ENCODE measurements at places on chromosomes 16 and 17.
A peak's percentile ranks its signal among the peaks of the same experiment; 100 is the strongest.

DNA sequence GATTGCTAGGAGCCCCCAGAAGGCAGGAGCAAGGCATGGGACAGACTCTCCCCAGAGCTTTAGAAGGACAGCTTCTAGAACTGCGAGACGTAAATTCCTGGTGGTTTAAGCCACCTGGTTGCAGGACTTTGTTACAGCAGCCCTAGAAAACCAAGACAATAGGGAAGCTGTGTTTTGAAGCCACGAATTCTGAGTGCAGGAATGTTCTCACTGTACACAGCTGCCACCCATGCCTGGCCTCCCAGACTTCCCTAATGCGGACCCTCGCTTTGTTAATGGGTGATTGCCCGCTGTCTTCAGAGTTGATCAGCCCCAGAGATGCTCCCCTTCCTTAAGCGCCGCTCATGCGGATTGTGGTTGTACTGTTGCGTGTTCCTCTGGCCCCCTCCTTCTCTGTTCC, 177.1 kb downstream of the MSI2 start:
- DNase-seq: no peak

- DNase-seq: no peak
These were observed 206.9 kb downstream of the WWOX start for GRCh38 chr16:78306361-78306760.

- no peak for DNase-seq
These were observed 21.4 kb upstream of the NPTX1 start for GRCh38 chr17:80497726-80498241.

GRCh38 chr16:1093284-1094123, 2.5 kb downstream of the C1QTNF8 start:
- DNase-seq: no peak

- DNase-seq: no peak
These were observed 486.7 kb upstream of the SALL1 start for GRCh38 chr16:51637770-51638094.

- no peak for DNase-seq
These were observed 2.0 kb downstream of the NPTX1 start for GRCh38 chr17:80474231-80474960.

- DNase-seq: no peak
These were observed 379.6 kb upstream of the PSMD7 start for GRCh38 chr16:73916829-73917594.

- no peak for DNase-seq
These were observed 62.9 kb upstream of the AMZ2 start for GRCh38 chr17:68184816-68185436.

DNA sequence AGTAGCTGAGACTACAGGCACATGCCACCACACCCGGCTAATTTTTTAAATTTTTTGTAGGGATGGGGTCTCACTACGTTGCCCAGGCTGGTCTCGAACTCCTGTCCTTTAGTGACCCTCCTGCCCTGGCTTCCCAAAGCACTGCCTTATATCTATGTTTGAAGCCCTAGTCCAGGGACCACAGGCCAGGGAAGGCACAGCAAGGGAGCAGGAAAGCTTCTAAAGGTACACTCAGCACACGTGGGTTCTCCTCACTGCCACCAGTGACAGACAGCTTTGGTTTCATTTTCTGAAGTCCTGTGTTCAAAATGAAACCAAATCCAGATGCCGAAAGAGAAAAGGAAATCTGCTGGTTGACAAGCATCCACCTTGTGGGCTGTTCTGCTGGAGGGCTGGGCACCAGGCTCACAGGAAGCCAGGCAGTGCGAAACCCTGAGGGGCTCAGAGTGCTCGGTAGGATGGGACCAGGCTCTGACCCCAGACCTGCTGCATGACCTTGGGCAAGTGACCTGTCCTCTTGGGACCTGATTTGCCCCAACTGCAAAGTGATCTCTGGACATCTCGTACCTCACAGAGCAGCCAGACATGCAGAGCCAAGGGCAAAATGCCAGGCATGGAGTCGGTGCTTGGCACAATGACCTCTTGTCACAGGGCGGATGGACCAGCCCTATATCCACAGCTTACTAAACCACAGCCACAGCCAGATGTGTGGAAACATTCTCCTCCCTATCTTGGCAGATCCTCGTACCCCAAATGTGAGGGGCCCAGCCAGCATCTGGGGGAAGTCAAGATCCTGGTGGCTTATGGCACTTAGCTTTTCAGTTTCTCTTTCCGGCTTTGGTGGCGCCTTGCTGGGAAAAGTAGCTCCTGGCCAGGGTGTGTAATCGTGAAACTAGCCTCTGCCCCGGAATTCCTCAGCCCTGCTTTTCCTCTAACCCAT, 2.8 kb upstream of the SOCS1 start:
- no peak for DNase-seq

- no peak for DNase-seq
These were observed 954.5 kb upstream of the SOX9 start for GRCh38 chr17:71166311-71166710.

DNA sequence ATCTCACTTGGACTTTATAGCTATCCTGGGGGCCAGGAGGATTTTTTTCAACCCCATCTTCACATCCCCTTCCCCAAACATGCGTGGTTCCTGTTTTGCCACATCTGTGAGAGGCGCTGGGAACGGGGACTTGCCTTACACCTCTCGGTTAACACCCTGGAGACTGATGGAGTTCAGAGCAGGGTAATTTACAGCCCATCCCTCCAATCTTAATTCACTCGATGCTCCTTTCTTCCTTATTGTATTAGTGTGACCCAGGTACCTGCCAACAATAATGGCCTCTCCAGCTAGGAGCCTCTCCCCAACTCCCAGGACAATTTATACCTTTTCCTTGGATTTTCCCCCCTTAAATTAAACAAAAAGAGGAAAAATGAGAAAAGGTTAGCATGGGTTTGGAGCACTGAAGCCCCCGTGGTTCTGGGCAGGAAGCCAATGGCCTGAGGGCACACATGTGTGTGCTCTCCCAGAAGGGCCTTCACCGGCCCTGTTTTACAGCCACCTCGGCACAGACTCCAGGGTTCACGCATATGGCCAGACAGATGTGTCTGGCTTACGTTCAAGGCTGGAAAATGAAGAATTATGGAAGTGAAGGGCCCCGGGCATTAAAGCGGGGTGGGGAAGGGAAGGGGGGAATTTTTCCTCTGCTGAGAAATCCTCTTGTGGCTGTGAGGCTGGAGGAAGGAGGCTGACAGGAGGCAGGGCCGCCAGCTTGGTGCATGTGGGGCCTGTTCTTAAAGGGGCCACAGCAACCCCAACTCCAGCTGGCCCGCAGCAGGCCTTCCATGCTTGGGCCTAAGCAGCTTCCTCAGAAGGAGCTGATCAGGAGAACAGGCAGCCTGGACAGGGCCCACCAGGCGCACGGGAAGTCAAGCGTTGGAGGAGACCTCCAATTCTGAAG, 21.4 kb downstream of the HIC1 start:
- no peak for DNase-seq

DNA sequence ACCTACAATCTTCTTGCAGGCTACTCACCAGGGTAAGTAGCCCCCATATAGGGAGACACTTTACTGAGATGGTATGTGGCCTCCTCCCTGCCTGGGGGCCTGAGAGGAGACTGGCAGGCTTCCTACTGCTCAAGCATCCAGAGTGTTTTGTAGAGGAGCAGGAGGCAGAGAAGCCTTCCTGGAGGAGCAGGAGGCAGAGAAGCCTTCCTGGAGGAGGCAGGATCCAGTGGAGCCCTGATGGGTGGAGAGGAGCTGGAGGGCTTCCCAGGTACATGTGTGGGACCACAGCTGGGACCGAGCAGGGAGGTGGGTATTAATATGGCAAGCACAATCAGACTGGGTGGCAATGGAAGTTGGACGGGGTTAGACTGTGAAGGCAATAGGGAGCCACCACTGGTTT, 2.1 kb upstream of the ADGRG5 start:
- DNase-seq: no peak

DNA sequence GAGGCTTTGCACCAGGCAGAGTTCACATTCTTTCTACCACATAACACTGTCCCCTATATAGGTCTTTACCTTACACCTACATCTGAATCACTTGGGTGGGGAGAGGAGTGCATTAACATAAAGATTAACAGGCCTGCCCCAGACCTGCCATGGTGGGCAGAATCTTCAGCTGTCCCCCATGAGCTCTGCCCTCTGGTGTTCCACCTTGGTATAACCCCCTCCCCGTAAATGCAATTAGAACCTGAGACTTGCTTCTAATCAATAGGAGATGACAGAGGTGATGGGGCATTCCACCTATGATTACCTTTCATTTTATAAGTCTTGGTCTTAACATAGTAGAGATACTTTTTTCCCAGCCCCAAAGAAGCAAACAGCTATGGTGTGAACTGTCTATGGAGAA, 20.4 kb upstream of the GRIN2A start:
- no peak for DNase-seq

- DNase-seq: no peak
These were observed 107.8 kb downstream of the CRLF3 start for GRCh38 chr17:30716461-30717290.

GRCh38 chr17:63646488-63646806, 24.2 kb downstream of the MAP3K3 start:
- DNase-seq: no peak

- DNase-seq: no peak
These were observed 65.6 kb downstream of the XYLT1 start for GRCh38 chr16:17404941-17405689.

- no peak for DNase-seq
These were observed 32.3 kb downstream of the CDR2 start for GRCh38 chr16:22342082-22342481.

DNA sequence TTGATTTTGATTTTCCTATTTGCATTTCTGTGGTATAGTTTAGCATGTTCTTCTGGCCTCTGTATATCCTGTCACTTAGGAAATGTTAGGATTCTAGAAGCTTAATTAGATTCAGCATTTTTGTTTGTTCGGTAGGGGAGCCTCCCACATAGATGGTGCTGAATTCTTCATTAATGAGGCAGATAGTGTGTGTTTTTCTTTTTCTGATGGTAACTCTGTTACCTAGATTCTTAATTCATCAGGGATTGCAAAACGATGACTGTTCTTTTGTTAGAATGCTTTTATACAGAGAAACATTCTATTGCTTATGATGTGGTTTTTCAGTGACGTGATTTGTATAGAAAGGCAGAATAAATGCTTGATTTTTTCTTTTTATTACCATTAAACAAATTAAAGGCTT, 19.0 kb downstream of the BANP start:
- no peak for DNase-seq

GRCh38 chr16:69017036-69017783, 88.2 kb upstream of the HAS3 start:
- DNase-seq: no peak

DNA sequence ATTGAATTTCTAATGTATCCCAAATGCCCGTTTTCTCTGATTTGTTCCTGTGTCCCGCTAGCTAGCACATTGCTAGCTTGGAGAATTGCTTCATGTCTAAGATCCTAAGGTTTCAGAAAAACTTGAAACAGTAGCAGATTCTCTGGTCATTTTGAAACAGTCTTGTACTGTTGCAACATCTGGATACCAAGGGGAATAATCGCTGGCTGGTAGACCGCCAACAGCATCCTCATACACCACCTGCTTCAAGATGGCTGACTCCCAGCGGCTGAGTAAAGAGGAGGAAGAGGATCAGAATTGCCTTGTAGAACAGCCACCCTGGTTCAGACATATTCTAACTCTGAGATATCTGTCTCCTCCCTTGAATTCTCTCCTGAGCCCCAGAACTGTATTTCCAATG, 226.7 kb upstream of the ELAC2 start:
- DNase-seq: no peak

- DNase-seq: no peak
These were observed 1.4 kb upstream of the DHX8 start for GRCh38 chr17:43482103-43483012.

- DNase-seq: no peak
These were observed 154.7 kb downstream of the KCNJ12 start for GRCh38 chr17:21530841-21531240.

- no peak for DNase-seq
These were observed 20.8 kb upstream of the ZFHX3 start for GRCh38 chr16:73068541-73069401.

- peak; percentile 19 for DNase-seq
These were observed 43.6 kb downstream of the SMG6 start for GRCh38 chr17:2259769-2260536.

GRCh38 chr16:75647112-75647491, 363 bp downstream of the KARS1 start:
- no peak for DNase-seq

Measured in stimulated activated CD8-positive, alpha-beta memory T cell treated with anti-CD3 and anti-CD28 coated beads, Interleukin-4, amount 100 ng/mL, for 4 hours (primary cell).